ENCODE measurements at places on chromosomes 11 and 22. TPM values are rescaled to one million over a fixed set of nuclear protein-coding genes. Genes with fewer than 3 reads are reported as not detected.

DNA sequence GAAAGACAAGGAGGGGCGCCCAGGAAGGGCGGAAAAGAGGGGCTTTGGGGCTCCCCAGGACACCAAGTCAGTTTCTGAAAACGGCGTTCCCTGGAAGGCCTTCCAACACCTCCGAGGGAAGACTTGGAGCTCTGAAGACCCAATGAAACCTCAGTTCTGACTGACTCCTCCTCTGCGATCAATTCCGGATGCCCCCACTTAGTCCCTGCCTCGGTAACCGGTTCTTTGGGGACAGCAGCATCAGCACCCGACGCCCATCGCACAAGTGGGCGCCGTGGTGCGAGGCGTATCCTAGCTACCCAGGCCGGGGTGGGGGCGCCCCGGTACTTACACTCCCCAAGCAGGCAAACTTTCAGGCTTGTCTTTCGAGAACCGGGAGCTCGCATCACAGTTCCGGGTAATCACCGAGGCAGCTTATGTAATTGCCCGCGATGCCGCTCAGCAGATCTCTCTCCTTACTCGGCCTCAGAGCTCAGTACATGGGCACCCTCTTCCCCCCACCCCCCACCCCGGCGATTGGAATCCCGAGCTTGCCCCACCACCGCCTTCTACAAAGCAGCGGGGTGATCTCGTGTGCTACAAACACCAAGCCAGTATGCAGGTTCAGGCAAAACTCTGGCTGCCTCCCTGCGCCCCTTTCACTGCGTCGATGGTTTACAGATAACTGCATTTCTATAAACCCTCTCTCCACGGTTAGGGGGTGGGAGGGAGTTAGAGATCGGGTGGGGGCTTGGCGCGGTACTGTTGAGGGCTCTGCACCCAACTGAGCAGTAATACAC is 2.0 kb downstream of the TENM4 start:
- DNase-seq = peak; percentile 62

CHCHD10 gene
- polyA plus RNA-seq = 124 TPM

- DNase-seq = no peak
Observed at GRCh38 chr22:30357236-30357570, 396 bp downstream of the CCDC157 start.

TRIM29 gene
- polyA plus RNA-seq = not detected

DNA sequence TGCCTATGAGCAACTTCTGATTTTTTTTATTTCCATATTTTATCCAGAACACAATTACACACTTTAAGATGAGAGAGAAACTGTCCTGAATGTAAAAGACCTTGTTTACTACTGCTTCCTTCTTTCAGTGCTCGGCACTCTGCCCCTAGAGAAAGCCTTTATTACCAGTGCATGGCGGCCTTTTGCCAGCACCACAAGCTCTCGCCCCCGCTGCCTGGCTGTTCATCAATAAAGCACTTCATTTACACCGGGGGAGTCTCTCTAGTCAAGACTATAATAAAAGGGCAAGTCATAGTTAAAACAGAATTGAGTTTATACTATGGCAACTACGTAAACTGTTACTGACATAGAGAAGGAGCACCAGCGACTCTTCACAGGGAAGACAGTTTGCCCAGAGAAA is 259.5 kb downstream of the CADM1 start:
- no peak for DNase-seq

MS4A2 gene
- polyA plus RNA-seq = not detected

PHLDA2 gene
- 1.3 TPM for polyA plus RNA-seq

DNA sequence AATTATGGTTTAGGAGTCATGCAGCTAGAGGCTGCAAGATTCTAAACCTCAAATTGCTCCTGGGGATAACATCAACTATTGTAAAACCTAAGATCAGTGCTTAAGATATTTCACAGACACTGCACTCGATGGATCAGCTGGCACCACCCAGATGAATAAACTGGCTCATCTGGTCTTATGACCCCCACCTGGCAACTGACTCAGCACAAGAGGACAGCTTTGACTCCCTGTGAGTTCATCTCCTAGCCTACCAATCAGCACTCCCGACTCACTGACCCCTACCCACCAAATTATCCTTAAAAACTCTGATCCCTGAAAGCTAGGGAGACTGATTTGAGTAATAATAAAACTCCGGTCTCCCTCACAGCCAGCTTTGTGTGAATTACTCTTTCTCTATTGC is 782 bp upstream of the TTC12 start:
- DNase-seq = no peak

DNA sequence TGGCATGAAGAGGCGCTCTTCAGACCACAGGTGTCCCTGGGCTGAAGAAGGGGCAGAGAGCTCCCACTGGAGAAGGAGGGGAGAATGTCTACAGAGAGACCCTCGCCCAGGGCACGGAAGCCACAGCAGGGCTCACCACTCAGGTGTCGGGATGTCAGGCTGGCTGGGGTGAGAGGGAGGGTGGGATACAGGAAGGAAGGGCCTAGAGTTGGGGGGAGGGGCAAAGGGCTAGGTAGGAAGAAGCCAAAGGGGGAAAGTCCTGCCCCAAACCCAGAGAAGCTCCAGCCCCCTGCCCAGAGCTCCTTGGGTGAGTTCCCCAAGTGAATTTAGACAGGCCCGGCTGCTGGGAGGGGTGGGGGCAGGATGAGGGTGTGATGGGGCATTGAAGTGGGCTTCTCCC is 232.0 kb downstream of the CEP164 start:
- no peak for DNase-seq

DNA sequence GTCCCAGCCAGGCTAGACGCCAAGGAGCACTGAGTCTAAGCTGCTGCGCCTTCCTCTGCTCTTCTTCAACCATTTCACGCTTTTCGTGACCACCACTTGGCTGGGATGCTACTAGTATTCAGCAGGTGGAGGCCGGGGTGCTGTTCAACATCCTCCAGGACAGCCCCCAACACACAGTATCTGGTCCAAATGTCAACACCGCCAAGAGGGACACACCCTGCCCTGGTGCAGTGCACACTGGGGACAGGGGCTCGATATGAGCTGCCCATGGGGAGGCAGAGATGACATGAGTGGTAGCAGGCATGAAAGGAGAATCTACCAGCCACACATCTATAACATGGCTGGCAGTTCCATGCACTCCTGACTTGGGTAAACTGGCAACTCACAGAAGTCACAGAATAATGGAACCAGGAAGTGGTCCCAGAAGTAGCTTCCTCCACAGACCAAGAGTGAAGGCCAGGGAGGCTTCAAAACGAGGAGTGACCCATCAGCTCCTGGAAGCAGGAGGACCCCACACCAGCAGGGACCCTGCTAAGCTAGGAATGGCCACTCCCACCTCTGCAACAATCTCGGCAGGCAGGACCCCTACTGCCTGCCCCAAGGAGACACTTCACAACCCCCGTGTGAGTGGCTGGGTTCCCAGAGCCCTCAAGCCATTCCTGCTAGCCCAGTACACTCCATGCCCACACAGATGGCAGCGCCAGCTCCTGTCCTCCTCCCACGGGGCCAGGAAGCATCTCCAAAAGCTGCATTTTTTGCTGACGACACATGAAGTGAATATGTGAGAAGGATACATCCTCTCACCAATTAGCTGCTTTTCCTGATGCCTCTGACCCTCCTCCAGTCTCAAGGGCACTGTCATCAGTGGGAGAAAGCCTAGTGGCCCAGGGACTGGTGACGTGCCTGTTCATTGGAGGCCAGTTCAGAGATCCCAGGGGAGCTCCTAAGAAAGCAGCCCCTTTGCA is 78.8 kb downstream of the DGCR2 start:
- DNase-seq = no peak

GRCh38 chr11:111522426-111522825 is 7.8 kb downstream of the HOATZ start:
- DNase-seq = no peak

- DNase-seq = no peak
Observed at GRCh38 chr11:78432956-78433355, 15.3 kb upstream of the GAB2 start.

XKR3 gene
- polyA plus RNA-seq = not detected

DNA sequence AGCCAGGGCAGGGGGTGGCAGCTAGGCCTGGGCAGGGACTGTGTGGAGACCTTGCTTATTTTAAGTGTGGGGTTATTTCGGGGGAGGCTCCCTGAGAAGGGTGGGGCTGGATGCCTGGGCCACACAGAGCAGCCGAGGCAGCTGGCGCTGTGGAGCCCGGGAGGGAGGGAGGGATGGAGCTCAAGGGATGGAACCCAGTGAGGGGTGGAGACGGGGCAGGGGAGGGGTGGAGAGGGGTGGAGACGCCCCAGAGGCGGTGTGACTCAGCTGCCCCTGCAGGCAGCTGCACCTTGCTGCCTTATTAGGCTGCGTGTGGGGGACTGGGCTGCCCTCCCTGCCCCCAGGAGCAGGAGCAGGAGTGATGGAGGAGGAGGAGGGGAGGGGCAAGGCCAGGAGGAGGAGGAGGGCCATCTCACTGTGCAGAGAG is 9.8 kb upstream of the TSSC4 start:
- DNase-seq = no peak

DNA sequence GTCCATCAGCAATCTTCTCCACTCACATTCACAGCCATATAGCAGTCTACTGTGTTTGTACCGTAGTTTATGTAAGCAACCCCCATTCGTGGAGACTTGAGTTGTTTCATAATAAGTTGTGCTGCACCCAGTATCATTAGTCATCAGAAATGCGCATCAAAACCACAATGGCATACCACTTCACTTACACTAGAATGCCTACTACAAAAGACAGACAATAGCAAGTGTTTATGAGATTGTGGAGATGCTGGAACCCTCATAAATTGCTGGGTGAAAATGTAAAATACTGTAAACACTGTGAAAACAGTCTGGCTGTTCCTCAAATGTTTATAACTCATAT is 133.3 kb downstream of the ATXN10 start:
- no peak for DNase-seq

GRCh38 chr11:94002226-94002625 is 18.9 kb upstream of the HEPHL1 start:
- no peak for DNase-seq

DNA sequence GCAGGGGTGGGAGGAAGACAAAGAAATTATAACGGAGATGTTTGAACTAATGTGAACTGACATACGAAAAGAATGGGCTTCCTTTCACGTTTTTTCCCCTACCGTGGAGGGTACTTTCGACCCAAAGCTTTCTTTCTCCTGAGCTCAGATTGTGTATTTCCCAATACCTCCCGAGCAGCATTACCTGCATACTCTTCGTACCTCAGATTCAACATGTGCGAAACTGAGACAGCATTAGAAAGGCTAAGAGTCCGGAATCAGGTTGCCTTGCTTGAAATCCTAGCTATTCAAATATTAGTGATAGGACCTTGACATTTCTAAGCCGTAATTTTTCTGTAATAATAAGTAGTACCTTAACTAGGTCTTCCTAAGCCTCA is 778 bp upstream of the PAK1 start:
- no peak for DNase-seq

GRCh38 chr11:22449441-22449840 is 111.3 kb downstream of the SLC17A6 start:
- DNase-seq = no peak

CAVIN3 gene
- polyA plus RNA-seq = not detected

DNA sequence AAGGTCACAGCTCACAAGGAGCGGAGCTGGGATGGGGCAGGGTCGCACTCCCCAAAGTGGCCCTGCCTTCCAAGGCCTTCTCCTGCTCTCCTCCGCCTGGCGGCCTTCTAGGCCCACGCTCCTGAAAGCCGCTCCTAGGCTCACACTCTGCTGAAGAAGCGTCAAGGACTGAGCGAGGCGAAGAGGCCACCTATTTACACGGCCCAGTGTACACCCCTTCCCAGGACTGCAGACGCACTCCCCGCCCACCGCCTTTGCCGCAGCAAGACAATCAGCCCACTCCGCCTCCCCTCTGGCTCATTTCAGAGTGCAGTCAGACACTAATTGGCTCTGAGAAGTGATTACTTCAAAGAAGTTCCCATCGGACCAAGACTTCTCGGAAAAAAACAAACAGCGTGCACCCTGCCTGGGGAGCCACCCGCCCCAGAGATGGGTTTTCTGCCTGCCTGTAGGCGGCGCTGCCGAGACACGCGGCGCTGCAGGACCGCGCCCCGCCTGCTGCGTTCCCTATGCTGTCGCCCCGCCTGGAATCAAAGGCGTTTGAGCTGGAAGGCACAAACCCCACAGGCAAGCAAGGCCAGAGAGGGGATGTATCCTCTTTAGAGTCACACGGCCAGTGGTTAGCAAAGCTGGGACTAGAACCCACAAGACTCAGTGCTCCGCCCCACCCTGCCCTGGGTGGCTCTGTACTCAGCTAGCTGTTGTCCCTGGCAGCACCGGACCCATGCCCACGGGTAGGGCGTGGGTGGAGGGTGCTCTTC is 414.8 kb downstream of the BUD13 start:
- no peak for DNase-seq

OR10D3 gene
- polyA plus RNA-seq = not detected

GRCh38 chr11:46049325-46049897 is 71.8 kb downstream of the PHF21A start:
- DNase-seq = no peak

DNA sequence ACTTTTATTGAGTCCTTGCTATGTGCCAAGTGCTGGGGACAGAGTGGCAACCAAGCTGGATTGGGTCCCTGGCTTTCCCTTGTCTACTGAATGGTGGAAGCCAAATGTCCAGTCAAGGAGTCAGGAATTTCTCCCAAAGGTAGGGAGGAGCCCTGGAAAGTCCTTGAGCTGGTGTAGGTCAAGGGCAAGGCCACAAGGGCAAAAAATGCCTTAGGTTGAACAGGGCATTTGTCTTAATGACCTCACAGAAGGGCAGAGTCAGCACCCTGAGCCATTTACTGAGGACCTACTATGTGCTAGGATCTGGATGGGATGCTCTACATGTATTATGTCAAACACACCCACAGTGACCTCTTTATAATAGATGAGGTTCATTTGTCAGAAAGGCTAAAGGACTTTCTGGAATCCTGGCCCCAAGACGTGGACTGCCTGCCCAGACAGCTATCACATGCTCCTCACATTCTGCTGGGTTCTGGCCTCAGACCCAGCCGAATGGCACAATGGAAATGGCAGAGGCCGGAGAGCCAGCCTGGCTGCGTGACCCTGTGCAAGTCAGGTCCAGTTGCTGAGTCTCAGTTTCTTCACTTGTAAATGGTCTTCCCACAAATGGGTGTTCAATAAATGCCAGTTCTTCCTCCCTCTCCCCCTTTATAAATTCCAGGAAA is 17.7 kb downstream of the MOGAT2 start:
- no peak for DNase-seq

OR1S2 gene
- polyA plus RNA-seq = not detected

- DNase-seq = no peak
Observed at GRCh38 chr22:44884968-44885805, 124.6 kb downstream of the PHF21B start.

DNA sequence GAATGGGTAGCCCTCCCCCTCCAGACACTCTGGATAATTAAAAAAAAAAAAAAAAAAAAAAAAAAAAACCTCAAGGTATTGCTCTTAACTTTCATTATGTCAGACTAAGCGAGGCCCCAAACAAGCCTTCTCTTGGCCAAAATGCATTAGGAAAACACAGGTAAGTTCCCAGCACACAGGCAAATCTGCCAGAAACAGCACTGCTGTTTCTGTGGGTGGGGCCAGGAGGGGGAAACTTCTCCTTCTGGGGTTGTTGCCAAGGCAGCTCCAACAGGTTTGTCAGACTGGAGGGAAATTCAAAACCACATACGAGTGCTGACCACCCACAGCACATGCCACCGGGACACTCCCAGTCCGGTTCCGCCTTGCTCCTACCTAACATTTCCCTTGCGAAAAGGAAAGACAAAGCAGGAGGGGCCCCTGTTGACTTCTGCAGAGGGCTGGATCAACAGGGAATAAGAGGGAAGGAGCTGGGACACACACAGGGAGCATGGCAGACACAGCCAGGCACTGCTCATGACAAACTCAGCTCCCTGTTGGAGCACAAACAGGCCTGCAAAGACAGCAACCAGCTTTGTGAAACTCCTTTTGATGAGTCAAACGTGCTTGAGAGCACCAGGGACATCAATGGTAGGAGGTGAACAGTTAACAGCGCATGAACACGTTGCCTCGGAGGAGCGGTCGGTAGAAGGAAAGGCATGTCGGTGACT is 55.0 kb downstream of the MYH9 start:
- DNase-seq = peak; percentile 49

APOBEC3F gene
- 22.0 TPM for polyA plus RNA-seq
